ENCODE measurements at places on chromosomes 6 and 20.

DNA sequence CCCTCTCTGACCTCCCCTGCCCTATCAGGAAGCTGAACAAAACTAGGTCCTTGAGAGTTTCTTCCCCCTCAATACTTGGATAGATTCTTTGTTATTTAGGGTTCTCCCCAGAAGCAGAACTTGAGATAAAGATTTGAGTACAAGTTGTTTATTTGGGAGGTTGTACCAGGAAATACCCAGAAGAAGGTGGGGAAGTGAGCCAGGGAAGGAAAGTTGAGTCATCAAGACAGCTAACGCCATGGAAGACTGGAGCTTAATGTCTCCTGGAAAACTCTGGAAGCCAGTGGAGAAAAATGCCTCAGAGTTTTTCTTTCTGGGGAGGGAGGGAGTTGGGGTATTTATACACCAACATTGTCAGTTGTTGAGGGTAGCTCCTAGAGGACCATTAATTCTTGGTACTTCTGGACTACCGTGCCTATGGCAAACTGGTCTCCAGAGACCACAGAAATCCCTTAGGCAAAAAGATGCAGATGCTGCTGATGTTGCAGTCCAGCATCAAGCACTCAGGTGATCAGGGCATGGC, 102.6 kb upstream of the ZFP64 start:
- DNase-seq, result no peak

- no peak for DNase-seq
These were observed 17.2 kb downstream of the GPLD1 start for GRCh38 chr6:24472181-24472580.

DNA sequence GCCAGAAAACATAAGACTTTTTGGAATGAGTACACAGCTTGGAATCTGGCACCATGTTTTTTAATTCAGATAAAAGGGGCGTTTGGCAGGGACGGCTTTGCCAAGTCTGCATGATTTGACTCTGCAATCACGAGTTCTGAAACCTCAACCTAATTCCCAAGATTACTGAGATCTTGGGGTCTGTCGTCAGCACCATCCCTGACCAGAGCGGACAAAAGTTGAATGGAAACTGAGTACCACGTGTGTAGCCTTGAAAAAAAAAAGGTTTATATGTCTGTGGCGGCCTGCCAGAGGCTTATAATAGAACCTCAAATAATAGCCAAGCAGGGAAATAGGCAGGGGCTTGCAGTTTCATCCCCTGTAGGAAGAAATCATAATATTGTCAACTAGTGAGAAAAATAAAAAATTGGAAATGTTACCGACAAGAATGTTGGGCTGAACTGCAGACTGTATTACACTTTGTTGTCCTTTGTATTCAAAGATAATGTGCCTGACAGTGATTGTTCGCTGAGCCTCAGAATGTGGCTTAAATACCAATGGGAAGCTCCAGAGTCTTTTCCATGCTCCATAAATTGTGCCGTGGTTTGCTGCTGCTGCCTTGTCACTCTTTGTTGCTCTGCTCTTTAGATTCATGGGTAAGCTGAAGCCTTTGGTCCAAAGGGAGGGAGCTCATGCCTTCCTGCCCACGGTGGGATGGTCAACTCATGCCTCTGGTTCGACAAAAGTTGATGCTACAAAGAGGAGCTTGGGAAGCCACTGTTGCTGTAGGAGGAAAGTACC, 118.8 kb upstream of the ARID1B start:
- no peak for DNase-seq

DNA sequence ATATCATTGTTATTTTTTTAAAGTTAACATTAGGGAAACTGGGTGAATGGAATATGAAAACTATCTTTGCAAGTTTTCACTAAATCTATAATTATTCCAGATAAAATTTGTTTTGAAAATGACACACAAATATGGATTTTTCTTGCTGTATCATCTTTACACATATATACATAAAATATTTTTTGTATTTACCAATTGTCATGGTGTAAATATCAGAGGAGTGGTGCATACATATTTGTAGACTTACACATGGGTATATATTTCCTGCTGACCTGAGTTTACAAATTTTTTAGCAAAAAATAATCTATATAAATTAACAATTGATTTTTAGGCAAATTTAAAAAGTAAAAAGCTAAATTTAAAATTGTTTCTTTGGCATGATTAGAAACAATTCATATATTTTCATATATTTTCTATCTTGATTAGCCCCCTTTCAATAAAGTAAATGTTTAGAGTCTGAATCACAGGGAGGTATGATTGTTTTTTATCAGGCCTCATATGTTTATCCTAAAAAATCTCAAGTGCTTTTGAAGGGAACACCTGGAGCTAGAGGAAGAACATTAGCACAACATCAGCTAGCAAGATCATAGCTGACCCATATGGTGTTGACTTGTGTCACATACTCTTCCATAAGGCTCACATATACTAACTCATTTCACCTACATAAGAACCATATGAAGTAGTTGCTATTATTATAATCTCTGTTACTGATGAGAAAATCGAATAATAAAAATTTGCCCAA, 671.8 kb upstream of the GJE1 start:
- no peak for DNase-seq

DNA sequence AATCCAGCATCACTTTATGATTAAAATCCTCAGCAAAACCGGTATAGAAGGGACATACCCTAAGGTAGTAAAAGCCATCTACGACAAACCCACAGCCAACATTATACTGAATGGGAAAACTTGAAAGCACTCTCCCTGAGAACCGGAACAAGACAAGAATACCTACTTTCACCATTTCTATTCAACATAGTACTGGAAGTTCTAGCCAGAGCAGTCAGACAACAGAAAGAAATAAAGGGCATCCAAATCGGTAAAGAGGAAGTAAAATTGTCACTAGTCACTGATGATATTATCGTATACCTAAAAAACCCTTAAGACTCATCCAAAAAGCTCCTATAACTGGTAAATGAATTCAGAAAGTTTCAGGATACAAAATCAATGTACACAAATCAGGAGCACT, 33.3 kb downstream of the BLOC1S5 start:
- DNase-seq, result no peak

- no peak for DNase-seq
These were observed 261.4 kb downstream of the ZNF217 start for GRCh38 chr20:53332022-53332837.

- no peak for DNase-seq
These were observed 236.5 kb downstream of the HACE1 start for GRCh38 chr6:104623052-104623690.

GRCh38 chr6:149153693-149154092, 163.8 kb upstream of the TAB2 start:
- DNase-seq, result no peak

GRCh38 chr6:169891421-169891820, 140.0 kb downstream of the ERMARD start:
- DNase-seq, result no peak

DNA sequence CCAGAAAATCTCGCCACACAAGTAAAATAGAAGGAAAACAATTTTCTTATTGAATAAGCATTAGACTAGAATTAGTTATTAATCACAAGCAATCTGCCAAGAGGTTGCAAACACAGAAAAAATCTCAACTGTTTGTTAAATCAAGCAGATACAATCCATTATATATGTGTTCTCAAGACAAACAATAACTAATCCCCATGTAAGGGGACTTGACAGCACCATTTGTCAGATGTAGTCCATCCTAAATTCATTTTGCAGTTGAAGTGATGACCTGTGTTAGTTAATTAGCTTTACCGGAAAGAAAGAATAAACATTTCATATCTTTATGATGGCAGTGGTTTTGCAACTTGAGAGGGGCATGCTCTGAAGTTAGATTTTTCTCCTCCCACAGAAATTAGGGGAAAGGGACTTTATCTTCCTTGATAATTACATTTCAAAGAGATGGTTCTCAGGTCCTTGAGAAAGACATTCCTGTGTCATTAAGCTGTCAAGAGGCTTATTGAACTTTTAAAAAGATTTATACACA, 1588.0 kb downstream of the GRIK2 start:
- no peak for DNase-seq

DNA sequence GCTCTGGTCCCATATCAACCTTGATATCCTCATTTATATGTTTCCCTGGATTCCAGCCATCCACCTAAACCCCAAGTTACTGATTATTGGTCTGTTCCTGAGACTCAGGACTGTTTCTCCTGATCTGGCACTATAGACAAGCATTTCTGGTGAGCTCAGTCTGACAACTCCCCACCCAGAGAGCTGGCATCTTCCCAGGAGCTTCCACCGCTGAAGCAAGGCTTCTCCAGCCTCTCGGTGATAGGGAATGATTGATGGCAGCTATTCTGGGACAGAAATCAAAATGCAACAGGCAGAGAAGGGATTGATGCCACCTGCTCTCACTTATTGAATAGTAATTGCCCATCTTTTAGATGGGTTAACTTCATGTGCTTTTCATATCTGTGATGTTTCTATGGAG, 169.7 kb upstream of the GGTLC1 start:
- DNase-seq, result no peak

- no peak for DNase-seq
These were observed 125.7 kb upstream of the RIPOR2 start for GRCh38 chr6:25061289-25061936.

DNA sequence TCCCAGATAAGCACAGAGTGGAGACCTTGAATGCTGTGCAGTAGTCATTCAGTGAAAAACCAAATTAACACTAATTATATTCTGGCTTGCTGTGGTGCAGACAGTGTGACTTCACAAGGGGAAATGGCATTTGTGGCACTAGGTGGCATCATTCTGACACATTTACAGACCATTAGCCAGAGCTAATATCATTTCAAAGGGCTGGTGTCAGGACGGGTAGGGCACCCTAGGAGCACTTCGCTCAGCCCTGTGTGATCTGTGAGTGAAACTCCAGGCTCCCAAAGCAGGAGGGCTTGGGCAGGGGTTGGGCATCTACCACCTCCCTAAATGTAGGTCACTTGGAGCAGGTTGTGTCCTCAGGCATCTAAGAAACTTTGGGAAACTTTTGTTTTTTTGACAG, 555.8 kb downstream of the PKHD1 start:
- DNase-seq, result no peak

- no peak for DNase-seq
These were observed 272.7 kb upstream of the FOXQ1 start for GRCh38 chr6:1039191-1039590.

- no peak for DNase-seq
These were observed 47.8 kb downstream of the GMPR start for GRCh38 chr6:16286151-16286522.

DNA sequence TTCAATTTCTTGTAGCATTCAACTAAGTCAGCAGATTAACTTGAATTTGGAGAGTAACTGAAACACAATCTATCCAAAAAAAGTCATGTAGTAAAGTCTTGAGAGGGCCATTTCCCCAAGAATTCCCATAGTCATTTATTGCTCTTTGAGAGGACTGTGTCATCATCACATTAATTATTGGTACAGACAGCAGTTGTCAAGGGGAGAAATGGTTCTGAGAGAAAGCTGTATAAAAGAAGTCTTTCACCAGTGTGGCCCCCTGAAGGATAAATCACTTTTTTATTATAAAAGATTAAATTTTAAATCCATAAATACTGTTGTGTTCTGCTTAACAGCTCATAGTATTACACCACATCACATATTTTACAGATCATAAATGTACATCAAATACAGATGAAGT, 111.5 kb downstream of the KHDRBS2 start:
- DNase-seq, result no peak

Data from GOT3 (cell line).